ENCODE measurements at places on chromosomes 16 and 17. TPM values are rescaled to one million over a fixed set of nuclear protein-coding genes. Genes with fewer than 3 reads are reported as not detected.

DNA sequence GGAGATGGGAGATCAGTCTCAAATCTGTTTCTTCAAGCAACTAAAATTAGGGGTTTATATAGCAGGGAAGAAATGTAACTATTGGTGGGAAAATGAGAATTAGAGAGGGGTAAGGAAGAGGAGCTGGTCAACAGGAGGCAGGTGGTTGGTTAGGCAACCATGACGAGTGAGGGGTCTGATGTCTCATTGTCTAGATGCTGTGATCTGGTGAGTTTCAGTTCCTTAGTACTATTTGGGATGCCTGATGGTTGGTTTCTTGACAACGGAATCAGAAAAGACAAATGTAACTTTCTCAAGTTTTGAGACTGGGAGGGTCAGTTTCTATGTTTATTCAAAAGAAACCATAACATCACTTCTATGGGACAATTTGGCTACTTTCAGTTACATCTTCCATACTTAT is 415.3 kb upstream of the C16orf82 start:
- no peak for DNase-seq

DNA sequence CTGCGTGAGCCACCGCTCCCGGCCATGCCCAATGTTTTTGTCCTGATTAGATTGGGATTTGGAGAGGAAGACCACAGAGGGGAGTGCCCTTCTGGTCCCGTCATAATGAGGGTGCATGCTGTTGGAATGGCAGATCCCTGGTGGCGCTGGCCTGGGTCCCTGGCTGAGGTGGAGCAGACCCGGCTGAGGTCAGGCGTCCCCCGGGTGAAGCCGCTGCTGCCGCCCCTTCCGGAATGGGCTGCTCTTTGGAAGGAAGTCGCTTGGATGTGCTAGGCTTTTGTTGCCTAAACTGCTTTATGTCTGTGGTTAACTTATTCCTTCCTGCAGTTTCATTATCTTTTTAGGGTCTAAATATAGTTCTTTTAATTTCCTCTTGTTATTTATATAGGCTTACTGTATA is 120.3 kb upstream of the CHMP6 start:
- no peak for DNase-seq

DNA sequence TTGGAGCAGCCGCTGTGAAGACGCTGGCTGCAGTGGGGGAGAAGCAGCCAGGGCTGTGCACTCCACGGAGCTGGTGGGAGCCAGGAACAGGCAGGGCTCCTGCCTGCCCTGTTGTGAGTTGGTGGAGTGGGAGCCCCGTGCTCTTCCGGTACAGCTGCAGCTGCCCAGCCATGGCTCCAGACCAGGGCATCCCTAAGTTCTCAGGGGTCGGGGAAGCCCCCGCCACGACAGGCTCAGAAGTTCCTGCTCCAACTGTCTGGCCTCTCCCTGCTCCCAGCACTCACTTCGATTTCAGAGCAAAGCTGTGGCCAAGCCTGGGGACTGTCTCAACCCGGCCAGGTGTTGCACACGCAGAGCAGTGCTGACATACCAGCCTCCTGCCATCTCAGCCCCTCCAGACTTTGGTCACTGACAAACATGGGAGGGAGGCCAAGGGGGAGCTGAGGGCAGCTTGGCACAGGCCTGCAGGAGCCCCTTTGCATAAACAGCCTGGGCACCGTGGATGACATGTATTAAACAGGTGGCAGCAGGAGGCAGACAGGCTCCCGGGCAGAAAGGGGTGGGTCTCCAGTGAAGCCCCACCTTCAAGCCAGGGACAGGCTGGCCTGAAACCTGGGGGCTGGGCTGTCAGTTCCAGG is 13.9 kb upstream of the KDM8 start:
- no peak for DNase-seq

The CHST4 gene
- 0.64 TPM for polyA plus RNA-seq

The NTN1 gene
- 0.13 TPM for polyA plus RNA-seq

All from adrenal gland (tissue), 19 donors.